ENCODE measurements at places on chromosomes 6 and 20.

DNA sequence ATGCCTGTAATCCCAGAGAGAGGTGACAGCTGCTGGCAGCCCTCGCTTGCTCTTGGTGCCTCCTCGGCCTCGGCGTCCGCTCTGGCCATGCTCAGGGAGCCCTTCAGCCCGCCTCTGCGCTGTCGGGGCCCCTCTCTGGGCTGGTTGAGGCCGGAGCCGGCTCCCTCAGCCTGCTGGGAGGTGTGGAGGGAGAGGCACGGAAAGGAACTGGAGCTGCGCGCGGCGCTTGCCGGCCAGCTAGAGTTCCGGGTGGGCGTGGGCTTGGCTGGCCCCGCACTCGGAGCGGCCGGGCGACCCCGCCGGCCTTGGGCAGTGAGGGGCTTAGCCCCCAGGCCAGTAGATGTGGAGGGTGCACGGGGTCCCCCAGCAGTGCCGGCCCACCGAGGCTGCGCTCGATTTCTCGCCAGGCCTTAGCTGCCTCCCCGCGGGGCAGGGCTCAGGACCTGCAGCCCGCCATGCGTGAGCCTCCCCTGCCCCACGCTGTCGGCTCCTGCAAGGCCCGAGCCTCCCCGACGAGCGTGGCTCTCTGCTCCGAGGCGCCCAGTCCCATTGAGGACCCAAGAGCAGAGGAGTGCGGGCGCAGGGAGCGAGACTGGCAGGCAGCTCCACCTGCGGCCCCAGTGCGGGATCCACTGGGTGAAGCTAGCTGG lies 34.6 kb downstream of the C6orf52 start:
- DNase-seq: no peak

DNA sequence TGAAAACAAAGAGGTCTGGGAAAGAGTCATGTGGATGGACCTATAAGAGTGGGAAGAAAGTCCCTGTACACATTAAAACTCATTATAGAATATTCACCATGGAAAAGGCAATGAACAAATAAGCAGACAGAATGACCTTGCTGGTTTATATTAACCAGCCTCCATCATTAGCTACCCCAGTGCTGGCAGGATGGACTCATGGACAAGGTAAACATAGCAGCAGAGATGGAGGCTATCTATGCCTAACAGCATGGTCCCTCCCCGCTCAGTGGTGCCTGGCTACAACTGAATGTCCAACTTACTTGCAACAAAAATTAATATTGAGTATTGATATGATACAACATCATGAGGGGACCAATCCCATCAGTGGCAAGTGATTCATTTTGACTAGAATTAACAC lies 4.5 kb upstream of the ZKSCAN3 start:
- DNase-seq: no peak

DNA sequence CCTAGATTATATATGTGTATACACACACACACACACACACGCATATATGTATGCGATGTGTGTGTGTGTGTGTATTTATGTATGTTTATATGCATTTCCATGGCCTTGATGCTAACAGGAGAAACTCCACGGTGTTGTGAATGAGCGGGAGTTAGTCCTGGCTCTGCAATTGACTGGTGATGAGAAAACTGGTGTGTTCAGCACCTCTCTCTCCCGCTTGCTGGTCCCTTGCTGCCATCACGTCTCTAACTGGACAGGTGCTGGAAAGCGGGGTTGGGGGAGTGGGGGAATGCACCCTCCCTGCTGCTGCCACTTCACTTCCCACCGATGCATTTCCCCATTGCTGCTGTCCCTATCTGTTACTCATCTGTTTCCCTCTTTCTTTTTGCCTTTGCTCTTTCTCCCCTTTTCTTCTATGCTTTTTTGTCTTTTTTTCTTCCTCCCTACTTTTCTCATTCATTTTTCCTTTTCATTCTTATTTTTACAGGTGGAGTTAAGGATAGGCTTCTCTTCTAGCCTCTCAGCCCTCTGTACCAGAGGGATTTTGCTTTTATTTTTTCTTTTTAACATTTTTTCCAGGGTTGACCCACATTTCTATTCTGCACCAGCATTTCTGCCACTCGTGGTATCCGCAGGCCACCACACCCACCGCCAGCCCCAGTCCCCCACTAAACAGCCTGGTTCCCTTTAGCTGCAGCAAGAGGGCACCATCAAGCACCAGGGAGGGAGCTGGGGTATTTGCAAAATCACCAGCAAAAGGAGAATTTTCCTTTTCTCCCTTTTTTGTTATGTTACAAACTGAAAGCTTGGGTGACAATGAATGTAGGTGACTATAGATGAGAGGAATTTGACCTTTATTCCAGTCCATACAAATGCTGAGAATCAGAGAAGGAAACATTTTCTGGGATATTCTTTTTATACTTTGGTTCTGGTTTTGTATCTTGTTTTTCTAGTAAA lies 115.6 kb downstream of the TCP11 start:
- DNase-seq: no peak

GRCh38 chr6:22326500-22326899 lies 29.7 kb upstream of the PRL start:
- DNase-seq: no peak

GRCh38 chr6:169589699-169590257 lies 112.1 kb downstream of the WDR27 start:
- DNase-seq: no peak

DNA sequence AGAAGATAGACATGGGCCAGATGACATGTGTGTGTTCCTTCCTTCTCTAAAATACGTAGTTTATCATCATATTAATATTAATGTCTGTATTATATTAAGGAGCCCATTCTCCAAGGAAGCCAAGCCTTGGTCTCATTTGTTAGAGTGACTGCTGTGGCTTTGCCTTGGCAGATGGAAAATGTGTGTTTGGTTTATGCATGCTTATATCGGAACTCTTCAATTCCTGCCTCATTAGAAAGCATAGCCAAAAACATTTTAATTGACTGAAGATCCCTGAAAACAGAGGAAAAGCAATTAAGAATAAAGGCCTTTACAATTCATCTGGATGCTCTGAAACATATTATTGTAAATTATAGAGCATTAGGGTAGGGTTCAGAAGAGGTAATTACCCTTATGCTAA lies 106.4 kb downstream of the COL9A1 start:
- no peak for DNase-seq

DNA sequence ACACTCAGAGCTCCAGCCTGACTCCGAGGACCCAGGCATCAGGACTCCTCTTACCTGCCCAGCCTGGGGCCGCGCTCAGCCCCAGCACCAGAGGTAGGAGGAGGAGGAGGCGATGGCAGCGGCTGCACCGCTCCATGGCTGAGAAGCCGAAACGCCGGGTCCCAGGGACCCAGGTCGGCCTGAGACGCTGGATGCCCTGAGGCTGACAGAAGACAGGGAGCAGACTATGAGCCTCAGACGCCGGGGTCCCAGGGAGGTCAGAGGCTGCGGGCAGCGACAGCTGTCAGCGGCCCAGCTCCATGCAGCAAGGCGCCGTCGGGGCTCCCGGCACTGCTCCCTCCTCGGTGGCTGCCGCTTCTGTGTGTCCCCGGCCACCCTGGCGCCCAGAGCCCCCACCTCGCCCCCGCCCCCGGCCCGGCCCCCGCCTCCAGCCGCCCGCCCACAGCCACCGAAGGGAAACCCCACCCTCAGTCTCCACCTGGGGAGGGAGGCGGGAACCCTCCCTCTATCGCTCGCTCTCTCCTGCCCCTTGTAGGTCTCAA lies at the start of gene COL11A2:
Gene COL11A2, minus strand, starts transcription at position 363 of the 542 bp plus-strand sequence. Its CDS starts 227 bp downstream, at position 136.
- DNase-seq: no peak

GRCh38 chr6:81909162-81909561 lies 156.7 kb upstream of the TENT5A start:
- no peak for DNase-seq

DNA sequence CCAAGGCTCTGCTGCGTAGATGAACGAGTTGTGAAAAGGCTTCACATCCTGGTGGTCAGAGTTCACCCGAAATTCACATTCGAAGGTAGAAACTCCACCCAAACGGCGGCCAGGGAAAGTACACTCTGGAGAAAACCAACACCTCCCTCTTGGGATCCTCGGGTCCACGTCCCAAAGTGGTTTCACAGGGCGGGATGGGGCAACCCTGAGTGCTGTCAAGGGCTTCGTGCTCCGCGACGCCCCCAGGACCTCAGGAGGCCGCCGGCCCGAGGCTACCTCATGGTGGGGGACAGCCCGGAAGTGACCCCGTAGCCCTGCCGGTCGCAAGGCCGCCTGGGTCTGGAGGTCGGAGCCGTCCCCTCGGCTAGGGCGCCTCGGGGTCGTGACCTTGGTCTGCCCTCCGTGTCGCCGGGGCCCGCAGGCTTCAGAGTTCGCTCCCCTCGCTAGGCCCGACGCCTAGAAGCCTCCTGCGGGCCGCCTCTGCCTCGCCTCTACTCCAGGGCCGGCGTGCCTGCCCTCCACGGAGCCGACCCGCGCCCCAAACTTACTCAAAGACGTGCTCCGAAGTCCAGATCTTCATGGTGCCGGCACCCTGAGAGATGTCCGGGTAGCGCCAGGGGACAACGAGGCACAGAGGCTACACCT lies at the start of gene PRELID3B:
Gene PRELID3B, minus strand, starts transcription at position 636 of the 645 bp plus-strand sequence. Its CDS starts 56 bp downstream, at position 580.
- DNase-seq: no peak

- no peak for DNase-seq
Observed at GRCh38 chr6:140833408-140833807, 1299.3 kb upstream of the GJE1 start.
